CD4-positive, CD25-positive, alpha-beta regulatory T cell (primary cell): ENCODE measurements at places on chromosomes 16 and 17. TPM values are rescaled to one million over a fixed set of nuclear protein-coding genes. Genes with fewer than 3 reads are reported as not detected.
A peak's percentile ranks its signal among the peaks of the same experiment; 100 is the strongest.

Gene LRRC37A
- total RNA-seq: 33.0 TPM

- peak; percentile 5 for DNase-seq
These were observed at the start of gene CES2 for GRCh38 chr16:66935314-66936011. Gene CES2, plus strand, starts transcription at chr16:66935516. Its CDS starts 120 bp downstream, at chr16:66935636.

Gene CCL4L2
- total RNA-seq: not detected

Gene TLCD2
- 0.35 TPM for total RNA-seq
